ENCODE measurements at places on chromosomes 5 and 9.

- DNase-seq, result peak; percentile 23
These were observed 116.7 kb upstream of the NEK6 start for GRCh38 chr9:124140941-124141568.

- no peak for DNase-seq
These were observed 61.7 kb downstream of the SLC38A9 start for GRCh38 chr5:55650386-55650785.

DNA sequence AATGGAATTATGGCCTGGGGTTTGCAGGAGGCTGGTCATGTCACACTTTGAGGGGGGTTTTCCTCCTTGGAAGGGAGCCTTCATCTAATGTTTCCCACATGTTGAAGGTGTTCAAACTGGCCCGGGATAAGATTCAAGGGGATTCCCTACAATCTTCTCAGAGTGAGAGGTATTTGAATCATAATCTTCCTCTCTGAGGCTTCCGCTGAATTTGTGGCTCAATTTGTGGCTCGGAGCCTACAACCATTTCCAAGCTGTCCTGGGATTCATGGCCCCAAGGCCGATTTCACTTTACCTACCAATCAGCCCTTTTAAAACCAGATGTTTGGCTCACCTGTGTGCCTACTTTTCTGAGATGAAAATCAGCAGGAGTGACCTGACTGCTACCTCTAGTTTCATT lies 3.9 kb downstream of the TNC start:
- DNase-seq, result no peak

- no peak for DNase-seq
These were observed 2.2 kb upstream of the TOPORS start for GRCh38 chr9:32554591-32554990.

DNA sequence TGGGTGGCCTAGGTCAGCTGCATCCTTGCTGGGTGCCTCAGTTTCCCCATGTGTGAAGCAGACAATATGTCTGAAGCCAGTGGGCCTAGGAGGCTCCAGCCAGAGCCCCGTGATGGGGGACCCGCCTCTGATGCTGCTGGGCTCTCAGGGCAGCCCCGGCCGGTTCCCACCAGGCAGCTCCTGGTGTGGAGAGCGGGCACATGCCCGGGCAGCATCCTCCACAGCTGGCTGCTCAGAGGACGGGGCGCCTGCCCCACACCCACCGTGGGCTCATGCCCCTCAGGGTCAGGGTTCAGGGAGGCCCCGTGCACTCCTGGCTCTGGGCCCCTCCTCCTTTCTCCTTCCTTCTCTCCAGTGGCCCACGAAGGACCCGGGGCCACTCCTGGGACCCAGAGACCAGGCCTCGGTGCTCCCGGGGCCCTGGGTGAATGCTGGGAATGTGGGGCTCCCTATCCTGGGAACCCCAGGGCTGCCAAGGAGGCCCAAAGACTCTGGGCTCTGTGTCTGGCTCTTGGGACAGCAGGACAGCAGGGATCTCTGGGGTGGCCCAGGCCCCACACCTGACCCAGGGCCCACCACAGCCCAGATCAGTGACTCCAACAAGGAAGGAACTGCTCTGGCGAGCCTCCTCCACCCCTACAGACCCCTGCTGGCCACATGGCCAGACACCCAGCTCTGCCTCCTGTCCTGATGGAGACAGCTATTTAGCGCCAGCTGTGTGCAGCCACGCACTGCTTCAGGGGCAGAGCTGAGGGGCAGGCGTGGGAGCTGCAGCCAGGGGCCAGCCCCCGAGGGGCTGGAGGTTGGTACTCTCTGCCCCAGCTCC lies 39.5 kb upstream of the EGFL7 start:
- no peak for DNase-seq

DNA sequence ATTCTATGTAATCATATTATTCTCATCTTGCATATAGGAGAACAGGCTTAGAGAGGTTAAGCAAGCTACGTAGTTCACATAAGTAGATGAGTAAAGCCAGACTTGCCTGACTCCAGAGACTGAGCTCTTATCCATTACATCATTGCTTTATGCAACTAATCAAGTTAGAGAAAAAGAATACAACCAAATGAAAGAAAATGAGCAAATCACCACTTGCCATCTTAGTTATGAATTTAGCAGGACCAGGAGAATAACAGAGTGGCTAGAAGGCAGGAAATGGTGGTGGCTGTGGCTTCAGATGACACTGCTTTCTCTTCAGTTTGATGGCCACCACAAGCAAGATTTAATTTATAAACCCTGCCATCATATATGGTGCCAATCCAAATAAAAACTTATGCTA lies 26.6 kb downstream of the POC5 start:
- no peak for DNase-seq

DNA sequence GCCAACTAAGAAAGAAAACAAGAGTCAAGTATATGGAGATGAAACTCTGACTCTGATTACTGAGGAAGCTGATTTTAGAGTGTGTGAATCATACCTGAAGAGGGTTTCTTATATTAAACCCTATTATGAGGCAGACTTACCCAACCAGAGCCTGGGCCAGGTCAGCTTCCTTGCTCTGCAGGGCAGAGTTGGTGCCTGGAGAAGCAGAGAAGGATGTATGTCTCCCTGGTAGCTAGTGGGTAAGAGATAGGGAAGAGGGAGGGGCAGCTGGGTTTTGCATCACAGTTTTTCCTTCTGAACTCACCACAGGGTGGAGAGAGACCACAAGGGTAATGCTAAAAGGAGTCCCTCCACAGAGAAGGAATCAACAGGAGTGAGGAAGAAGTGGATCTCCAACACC lies 104.1 kb downstream of the CMYA5 start:
- no peak for DNase-seq

DNA sequence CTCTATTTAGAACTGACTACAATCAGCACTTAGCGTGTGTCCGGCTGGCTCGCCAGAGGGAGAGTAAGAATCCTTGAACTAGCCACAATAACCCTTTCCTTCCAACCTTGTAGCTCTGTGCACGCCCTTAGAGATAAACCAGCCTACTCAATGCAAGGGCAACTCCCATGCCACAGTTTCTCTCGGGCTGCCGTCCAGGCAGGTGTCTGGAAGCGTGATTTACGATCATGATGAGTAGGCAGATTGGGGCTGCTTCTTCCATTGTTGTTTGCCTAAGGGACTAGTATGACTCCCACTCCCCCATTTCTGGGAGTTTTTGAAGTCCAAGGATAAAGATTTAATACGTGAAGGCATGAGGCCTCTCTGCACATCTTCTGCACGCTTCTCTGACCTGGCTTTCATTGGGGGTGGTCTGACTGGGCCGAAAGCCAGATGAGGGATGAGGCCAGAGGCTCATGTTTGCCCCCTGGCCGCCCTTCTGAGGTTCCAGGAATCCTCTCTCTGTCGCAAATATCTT lies 134.0 kb upstream of the MYO10 start:
- no peak for DNase-seq

DNA sequence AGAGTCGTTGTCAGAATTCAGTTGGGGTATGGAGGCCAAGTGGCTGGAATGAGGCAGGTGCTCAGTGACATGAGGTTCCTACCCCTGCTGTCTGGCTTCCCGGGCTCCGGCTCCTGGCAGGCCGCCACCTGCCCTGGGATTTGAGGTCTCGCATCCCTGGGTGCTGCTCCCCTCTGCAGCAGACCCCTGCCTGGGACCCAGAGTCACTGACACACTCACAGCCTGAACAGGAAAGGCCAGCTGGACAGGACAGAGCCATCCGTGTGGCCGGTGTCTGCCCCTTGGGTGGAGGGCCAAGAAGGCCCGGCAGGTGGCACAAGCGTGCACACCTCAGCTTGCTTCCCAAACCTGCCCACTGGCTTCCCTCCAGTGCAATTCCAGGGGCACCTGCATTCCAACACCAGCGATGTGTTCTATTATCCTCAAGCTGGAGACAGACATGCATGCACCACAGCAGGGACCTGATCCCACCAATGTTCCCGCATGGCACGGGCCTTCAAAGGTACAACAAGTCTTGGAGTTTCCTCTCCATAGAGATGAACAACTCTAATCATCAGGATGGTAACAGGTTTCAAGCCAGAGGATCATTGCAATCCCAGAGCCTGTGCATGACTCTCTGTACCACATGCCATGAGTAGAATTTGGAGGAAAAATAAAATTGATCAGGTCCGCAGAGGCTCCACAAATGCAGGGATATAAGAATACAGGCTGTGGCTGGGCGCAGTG lies 45.6 kb upstream of the RNF130 start:
- no peak for DNase-seq

- DNase-seq, result peak; percentile 37
These were observed 175.1 kb downstream of the HCN1 start for GRCh38 chr5:45521067-45521466.

DNA sequence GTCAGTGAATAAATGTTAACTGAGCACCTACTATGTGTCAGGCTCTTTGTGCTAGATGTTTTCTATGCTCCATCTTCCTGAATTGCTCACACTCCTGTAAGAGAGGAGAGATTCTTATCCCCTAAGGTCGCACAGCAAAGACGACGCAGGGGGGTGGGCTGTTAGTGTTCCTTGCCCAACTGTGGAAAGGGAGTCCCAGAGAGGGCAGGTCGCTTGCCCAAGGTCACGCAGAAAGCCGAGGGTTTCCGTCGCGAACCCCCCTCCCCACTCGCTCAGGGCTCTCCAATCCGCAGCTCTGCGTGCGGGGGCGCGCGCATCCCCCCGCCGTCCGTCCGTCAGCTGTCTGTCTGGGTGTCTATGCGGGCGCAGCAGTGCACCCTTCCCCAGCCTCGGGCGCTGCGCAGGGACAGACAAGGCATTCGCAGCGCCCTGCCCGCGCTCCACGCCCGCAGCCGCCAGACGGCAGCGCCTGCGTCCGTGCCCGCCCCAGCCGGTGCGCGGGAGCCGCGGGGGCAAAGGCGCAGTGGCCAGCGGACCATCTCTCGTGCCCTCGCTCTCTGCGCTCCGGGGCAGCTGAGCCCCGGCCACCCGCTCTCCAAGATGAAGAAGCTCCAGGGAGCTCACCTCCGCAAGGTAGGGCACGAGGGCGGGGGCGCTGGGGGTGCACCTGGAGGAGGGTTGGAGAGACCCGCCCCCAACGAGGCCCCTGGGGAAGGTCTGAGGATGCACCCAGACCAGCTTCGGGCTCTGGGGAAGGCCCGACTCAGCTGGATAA lies at the start of gene SLC6A7:
SLC6A7 (plus strand) TSS at position 335 of the 775 bp plus-strand sequence; CDS start at position 601, 266 bp downstream.
- DNase-seq, result no peak

GRCh38 chr9:130927995-130928900 lies 10.8 kb downstream of the FIBCD1 start:
- peak; percentile 38 for DNase-seq

- DNase-seq, result no peak
These were observed 566.6 kb upstream of the TUSC1 start for GRCh38 chr9:26244661-26245451.

DNA sequence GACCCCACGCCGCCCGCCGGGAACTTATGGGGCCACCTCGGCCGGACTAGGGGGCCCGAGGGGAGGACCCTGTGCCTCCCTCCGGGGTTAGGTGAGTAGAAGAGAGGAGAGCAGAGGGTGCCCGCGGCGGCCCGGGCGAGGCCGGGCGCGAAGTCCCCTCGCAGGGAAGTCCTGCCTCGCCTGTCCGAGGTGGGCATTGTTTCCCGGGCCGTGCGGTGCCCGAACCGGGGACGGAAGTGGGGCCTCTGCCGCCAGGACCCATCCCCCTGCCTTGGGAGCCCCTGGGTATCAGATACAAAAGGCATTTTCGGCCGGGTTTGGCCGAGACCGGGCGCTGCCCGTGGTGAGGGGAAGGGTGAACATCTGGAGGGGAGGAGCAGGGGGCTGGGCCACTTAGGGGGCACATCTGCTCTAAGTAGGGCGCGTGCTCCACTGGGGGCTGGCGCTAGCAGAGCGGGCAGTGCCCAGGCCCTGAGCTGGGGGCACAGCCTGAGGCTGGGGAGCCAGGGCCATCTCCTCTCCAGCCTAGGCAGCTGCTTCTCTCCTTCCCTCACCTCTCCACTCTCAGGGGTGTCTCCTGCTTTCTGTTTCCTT lies 48.2 kb downstream of the DAB2IP start:
- DNase-seq, result no peak

- DNase-seq, result peak; percentile 82
These were observed 55.8 kb downstream of the NSG2 start for GRCh38 chr5:174101195-174101730.

DNA sequence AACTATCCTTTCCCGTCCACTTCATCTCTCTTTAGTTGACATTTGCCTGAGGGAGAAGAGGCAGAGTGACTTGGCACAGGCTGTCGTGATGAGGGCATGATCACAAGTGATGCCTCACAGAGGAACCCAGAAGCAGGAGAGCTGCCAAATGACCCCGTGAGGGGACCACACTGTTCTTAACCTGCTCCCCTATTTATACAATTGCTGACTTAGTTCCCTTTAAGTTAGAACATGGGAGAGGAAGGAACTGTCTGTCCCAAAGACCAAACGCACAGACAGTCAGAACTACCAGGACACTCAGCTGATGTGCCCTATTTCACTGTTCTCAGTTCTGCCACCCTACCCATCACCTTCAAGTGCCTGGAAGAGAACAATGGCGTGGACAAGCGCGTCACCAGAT lies 73.7 kb downstream of the SLC1A3 start:
- no peak for DNase-seq

DNA sequence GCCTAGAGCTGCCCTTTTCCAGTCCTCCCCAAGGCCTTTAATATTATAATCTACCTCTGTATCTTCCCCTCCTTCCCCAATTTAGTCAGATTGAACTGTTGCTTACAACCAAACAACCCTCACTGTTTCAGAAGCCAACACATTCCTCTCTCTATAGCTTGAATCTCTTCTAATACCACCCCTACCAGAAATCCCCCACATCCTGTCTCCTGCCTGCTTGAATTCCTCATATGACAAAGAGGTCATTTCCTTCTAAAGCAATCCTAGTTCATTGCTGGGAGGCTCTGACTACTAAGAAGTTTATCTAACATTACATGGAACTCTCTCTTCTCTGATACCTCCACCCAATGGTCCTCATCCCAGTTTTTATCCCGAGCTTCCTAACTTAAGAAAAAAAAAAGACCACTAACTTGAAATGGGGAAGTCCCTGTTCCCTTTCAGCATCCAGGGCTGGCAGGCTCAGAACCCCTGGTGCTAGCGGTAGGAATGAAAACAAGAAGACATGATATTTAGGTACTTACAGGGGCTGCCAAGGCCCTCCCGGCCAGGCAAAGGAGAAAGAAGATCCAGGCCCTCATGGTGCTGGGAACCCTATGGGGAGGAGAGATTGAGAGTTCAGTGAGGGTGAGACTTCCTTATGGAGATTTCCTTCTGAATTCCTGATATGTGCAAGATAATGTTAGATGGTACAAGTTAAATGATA lies 11.0 kb downstream of the SPARC start:
- DNase-seq, result no peak

DNA sequence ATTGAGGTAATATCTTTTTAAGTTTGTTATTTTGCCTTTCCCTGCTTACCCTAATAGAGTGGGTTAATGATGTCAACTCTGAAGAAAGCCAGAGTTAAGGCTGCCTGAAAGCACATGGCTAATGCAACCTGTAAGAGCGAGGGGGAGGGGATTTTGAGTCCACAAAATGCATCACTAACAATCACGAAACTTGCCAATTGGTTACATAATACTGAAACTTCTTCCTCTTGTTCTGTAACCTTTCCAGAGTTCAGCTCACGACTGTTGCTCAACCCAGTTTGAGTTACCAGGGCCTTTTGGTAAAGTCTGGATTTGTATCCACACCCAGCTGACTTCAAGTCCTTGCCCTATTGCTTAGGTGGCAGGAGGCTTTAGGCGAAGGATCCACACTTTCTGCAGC lies 308.8 kb downstream of the EFNA5 start:
- no peak for DNase-seq

All from NCI-H2029 (cell line).